ENCODE measurements at places on chromosomes 1 and 21.

GRCh38 chr1:161930064-161930463, 93.6 kb downstream of the OLFML2B start:
- no peak for DNase-seq

- DNase-seq, result no peak
These were observed 66.1 kb downstream of the ADARB1 start for GRCh38 chr21:45140346-45140940.

GRCh38 chr1:39646232-39647081, 7.0 kb upstream of the HEYL start:
- DNase-seq, result no peak

DNA sequence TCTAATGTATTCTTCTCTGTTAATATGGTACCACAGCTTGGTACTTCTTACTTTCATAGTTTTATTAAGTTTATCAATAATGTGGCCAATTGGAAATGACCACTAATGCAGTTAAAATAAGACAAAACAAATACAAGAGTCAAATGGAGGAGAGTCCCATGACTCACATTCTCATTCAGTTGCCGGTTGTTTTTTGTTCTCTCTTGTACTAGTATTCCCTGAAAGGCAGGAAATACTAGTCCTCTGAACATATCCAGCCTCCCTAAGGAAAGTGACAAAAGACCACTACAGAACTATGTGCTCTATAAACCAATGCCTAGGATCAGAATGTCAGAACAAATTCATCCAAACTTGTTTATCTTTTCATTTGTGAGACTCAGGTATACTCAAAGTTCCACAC, 165.2 kb upstream of the SAMSN1 start:
- no peak for DNase-seq

- DNase-seq, result no peak
These were observed 52.8 kb upstream of the GOLT1A start for GRCh38 chr1:204266504-204267034.

GRCh38 chr1:116943438-116943837, 33.7 kb downstream of the PTGFRN start:
- DNase-seq, result no peak

GRCh38 chr1:147924813-147925212, 3.4 kb upstream of the GPR89B start:
- DNase-seq, result no peak

- no peak for DNase-seq
These were observed 176.4 kb downstream of the DHRS3 start for GRCh38 chr1:12441414-12442105.

DNA sequence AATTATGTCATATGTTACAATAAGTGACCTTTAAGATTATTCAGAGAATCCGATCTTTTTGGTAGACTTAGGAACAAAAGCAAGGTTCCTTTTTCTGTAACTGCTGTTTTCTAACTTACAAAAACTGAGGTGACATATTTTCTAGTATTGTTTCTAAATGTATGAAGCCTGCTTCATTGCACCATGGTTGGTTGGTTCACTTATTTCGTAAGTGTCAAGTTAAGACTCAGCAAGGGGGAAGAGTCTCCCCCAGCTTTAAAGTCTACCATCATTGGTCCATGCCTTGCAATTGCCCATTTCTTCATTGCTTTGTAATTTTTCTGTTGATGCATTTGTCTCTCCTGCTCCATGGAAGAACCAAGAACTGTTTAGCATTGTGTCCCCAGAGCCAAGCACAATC, 136.9 kb downstream of the DISC1 start:
- DNase-seq, result no peak

GRCh38 chr1:151492120-151492519, 19.1 kb upstream of the CGN start:
- no peak for DNase-seq

- no peak for DNase-seq
These were observed 4.6 kb upstream of the ATP13A2 start for GRCh38 chr1:17016317-17016661.
